ENCODE measurements at places on chromosomes 2 and 18. TPM values are rescaled to one million over a fixed set of nuclear protein-coding genes. Genes with fewer than 3 reads are reported as not detected.

Gene ABHD1
- total RNA-seq = not detected

Gene CMPK2
- 1.4 TPM for total RNA-seq

Gene POTEI
- total RNA-seq = not detected

Gene CPO
- total RNA-seq = under 0.01 TPM

Gene LRP1B
- total RNA-seq = 0.37 TPM

Gene PASK
- 2.9 TPM for total RNA-seq

Gene WDR33
- total RNA-seq = 35.6 TPM

Gene AQP12A
- total RNA-seq = not detected

Gene MROH2A
- total RNA-seq = not detected

Gene ALMS1
- total RNA-seq = 24.0 TPM

Gene SERPINB5
- total RNA-seq = not detected

Gene CCBE1
- total RNA-seq = 32.3 TPM

Gene SLC4A3
- 2.9 TPM for total RNA-seq

Gene GCFC2
- 19.7 TPM for total RNA-seq

Gene TWIST2
- 113 TPM for total RNA-seq

Gene CFAP210
- not detected for total RNA-seq

Gene GRB14
- total RNA-seq = 0.37 TPM

Gene CNTNAP5
- total RNA-seq = not detected

Measured in subcutaneous preadipocyte (primary cell).